ENCODE measurements at places on chromosomes 5 and 9. TPM values are rescaled to one million over a fixed set of nuclear protein-coding genes. Genes with fewer than 3 reads are reported as not detected.

SLC2A6 gene
- 5.2 TPM for total RNA-seq

ZNF879 gene
- 2.6 TPM for total RNA-seq

GRCh38 chr5:76025069-76025468 lies 58.1 kb upstream of the SV2C start:
- DNase-seq: no peak

DNA sequence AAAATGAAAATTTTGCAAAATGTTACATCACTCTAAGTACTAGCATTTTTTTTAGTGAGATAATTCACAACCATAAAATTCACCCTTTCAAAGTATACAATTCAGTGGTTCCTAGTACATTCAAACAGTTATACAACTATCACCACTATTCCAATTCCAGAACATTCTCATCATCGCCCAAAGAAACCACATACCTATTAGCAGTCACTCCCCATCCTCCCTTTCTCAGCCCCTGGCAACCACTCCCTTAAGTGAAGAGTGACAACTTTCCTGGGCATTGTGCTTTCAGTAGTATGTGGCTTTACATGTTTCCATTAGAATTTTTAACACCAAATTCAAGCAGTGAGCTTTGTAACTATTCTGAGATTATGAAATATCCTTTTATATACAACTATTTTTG lies 81.4 kb downstream of the RASEF start:
- DNase-seq: no peak

DNA sequence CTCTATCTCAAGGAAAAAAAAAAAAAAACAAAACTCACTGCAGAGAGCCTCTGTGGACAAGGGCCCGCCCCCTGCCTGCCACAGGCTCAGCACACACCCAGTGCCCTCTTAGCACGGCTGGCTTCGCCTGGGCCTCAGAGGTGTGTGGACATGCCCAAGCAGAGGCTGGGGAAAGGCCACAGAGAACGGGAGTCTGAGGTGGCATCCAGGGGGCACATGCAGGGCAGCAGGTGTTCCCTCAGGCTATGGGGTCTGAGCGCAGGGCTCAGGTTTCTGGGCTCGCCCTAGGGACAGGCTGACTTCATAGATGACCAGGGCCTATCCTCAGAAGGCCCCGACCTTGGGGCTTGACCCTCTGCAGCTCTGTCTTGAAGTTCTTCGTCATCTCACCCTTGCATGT lies 138.7 kb downstream of the ZNF354C start:
- no peak for DNase-seq

DNA sequence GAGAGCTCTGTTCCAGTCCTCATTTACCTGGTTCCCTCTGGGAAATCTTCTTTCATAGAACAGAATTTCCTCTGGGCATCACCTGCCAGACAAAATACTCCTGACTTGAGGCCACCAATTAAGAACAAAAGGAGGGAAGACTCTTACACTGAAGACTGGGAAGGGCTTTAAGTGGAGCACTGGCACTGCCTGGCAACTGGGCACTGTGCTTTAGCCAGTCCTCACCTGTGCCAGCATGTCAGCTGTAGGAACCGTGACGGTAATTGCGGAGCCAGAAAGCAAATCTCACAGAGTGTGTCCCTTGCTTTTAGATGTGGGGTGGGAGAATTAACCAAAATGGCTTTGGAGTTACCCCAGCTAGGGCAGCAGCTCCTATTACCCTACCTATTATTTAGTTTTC lies 40.6 kb downstream of the FAM219A start:
- DNase-seq: no peak

- no peak for DNase-seq
Observed at GRCh38 chr9:5269249-5269715, 35.2 kb downstream of the RLN2 start.

DNA sequence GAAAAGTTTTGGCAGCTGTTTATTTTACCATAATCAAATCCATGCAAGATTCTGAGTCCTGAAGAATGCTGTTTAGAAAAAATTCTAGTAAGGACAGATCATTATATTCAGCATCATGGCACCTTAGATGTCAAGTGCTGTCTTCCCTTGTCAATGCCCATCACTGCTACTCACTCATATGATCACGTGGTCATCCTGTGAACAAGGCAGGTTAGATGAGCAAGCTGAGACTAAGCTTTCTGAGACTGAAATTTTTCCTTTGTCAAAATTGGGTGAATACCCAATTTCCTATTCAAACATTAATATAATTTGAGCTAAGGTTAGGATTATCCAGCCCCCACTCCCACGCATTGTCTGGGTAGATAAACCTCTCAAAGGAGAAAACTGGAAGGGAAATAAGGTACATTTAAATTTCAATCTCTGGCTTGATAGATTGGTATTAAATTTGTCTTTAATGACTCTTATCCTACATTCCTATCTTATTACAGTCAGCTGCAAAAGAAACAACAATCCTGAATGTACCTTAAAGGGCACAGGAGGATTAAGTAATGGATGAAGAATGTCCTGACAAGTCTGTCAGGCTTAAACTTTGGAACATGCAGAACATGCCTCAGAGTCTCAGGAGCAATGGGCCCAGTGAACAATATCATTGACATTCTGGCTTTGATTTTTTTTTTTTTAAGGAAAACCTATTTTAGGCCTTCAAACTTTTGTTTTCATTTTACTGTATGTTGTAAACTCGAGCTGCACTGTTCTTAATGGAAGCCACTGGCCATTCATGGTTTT lies 148.7 kb upstream of the RANBP3L start:
- no peak for DNase-seq

Data from right atrium auricular region (tissue), 2 donors.